ENCODE measurements at places on chromosomes 1 and 21.
A peak's percentile ranks its signal among the peaks of the same experiment; 100 is the strongest.

DNA sequence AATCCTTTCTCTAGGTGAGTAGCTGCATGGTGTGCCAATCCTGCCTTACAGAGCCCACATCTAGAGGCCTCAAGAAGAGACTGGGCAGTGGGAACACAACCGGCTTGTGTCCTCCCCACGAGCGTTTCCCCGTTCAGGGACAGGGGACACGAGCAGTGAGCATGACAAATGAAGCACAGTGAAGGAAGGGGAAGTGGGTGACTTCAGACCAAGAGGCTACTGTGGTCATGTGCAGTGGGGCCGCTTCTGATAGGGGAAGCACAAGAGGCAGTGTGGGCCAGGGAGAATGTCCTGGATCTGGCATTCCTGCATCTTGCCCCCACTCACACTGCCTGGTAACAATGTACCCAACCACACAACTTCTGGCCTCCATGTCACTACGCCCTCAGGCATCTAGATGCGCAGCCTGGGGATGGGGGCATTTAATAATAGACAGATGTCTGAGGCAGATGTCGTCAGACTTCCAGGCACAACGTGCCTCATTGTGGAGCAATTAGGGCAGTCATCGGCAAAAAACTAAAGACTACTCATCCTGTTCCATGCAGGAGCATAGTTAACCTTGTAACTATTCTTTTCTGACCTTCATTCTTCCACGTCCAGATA lies 155.6 kb upstream of the NBPF11 start:
- DNase-seq, result no peak

DNA sequence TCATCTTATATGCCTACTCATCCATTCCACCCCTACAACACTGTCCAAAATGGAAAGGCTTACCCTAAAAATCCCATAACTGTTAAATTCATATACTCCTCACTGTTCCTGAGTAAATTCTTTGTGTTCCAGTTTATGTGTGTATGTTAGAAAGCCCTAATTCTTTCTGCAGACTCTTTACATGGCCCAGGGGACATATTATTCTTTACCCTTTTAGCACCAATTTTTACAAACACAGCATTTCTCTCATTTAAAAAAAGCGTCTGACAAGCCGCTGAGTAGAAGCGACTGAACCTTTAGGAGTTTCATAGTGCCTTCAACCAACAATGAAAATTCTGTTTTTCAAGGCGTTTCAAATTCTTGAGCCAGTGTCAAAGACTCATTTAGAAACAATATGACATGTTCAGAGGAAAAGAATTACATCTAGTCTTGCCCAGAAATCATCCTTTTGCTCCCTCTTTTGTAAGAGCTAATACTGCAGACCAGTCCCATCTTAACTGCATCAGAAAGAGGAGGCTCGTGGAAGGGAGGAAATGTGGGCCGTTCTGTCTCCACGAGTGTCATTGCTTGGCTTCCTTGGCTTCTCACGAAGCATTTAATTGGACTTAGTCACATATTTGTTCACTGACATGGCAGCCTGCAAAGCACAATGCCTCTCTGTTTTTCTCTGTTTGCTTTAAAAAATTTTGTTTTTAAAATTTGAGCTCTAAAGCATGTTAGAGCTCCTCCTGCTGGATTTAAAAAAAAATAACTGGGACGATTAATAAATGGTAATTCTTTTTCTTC lies 21.3 kb upstream of the C1orf105 start:
- DNase-seq, result no peak

- no peak for DNase-seq
Observed at GRCh38 chr1:53080041-53080440, 18.0 kb downstream of the PODN start.

GRCh38 chr1:212161231-212161781 lies 123.9 kb upstream of the PPP2R5A start:
- DNase-seq, result no peak

DNA sequence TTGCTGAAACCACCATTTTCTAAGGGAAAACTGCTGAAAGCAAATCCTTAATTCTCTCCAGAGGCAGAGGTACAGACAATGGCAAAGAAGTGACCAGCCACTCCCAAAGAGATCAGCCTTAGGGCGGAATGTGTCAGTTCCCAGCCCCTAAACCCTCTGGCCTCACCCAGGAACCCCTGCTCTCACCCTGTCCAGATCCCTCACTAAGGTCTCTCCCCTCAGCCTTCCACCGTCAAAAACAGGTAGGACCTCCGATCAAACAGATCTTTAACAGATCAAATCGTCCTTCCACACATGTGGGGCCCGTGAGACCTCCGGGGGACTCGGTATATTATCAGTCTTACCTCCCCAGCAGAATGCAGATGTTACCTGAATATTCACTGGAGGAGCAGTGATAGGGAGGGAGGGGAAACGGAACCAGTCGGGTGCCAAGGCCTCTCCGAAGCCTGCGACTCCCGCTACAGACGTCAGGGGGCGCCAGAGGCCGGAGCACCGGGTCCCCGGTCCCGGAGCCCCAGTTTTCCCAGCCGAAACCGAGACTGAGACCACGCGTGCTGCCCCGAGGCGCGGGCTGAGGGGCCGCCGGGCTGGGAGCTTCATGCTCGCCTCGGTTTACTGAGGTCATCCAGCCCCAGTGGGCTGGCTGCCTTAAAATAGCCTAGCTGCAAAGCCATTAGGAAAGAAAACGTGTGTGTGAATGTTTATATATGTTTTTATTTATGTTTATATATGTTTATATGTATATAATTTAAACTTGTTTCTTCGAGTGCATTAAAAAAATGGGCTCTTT lies 23.6 kb downstream of the GPA33 start:
- peak; percentile 72 for DNase-seq

- DNase-seq, result no peak
Observed at GRCh38 chr1:45026446-45026845, 14.4 kb downstream of the UROD start.

DNA sequence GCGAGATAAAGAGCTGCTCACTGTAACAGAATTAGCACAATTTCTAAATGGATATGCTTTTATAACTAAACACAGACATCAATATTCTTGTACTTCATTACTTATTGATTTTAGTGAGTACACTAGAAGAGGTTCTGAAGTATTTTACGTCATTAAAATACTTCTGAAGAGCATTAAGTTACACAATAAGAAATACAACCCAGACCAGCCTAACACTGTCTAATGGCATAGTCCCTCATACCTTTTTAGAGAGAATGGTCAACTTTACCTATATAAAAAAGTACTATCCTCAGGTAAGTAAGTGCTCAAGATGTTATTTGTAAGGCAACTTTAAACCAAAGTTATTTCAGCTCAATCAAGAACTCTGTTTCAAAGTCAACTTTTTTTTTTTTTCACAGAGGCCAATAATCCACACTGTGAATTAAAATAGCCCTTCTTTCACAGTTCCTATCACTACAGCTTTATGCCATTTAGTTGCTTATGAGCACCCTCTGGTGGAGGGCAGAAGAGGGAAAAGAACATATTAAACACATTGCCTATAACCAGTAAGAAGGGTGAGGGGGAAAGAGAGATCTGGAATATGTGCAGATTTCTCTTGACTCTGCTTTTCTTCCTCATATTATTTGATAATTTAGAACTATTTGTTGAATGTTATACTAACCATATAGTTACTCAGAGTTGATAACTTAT lies 182.1 kb upstream of the DMRTA2 start:
- no peak for DNase-seq

GRCh38 chr1:51839094-51839493 lies 39.4 kb downstream of the NRDC start:
- DNase-seq, result no peak

GRCh38 chr1:241932845-241933244 lies 24.7 kb upstream of the BECN2 start:
- no peak for DNase-seq

- DNase-seq, result no peak
Observed at GRCh38 chr1:82722608-82723007, 921.9 kb downstream of the ADGRL2 start.

- no peak for DNase-seq
Observed at GRCh38 chr1:202131956-202132821, 9.5 kb downstream of the GPR37L1 start.

DNA sequence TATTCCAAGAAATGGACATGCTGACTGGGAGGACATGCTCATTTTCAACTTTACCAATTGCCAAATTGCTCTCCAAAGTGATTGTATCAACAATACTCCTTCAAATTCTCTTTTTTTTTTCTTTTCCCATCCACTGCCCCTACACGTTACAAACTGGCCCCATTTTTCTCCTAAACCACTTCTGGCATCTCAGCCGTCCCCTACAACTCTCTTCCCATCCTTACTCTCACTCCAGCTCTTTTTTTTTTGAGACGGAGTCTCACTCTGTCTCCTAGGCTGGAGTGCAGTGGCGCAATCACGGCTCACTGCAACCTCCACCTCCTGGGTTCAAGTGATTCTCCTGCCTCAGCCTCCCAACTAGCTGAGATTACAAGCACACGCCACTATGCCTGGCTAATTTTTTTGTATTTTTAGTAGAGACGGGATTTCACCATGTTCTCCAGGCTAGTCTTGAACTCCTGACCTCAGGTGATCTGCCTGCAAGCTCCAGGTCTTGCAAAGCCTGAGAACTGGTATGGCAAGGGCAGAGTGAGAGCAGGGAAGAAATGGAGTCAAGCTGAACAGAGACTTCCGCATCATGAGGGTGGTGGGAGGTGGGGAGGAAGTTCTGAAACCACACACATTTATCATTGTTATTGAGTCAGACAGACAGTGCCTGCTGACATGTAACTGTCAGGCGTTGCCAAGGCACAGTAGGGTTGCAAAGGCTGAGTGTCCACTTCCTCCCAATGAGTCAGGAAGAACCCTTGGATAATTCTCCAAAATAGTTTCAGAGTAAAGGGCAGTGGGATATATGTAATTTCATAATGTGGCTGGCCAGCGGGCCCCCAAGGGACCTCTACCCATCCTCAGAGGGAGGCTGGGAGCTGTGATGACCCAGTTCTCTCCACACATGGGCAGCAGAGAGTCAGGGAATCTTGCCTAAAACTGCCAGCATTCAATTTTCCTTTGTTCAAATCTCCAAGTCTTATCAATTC lies 17.4 kb downstream of the CELA3A start:
- no peak for DNase-seq

DNA sequence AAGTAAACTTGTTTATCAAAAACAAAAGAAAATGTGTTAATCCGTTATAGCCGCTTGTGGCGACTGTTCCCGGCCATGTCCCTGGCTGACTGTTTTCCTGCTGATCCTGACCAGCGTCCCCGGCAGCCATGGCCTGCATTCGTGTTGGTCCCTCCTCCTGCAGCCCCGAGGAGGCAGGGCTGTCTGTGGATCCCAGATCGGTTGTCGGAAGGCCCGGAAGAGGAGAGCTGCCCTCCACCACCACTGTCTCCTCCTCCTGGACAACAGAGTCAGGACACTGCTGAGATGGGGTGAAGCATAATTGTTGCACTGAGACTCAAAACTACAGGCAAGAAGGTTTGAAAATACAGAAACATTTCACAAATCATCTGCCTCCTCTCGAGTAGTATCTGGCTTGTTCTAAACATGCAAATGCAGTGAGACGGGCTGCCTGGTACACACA lies 3.6 kb upstream of the MXRA8 start:
- DNase-seq, result no peak

DNA sequence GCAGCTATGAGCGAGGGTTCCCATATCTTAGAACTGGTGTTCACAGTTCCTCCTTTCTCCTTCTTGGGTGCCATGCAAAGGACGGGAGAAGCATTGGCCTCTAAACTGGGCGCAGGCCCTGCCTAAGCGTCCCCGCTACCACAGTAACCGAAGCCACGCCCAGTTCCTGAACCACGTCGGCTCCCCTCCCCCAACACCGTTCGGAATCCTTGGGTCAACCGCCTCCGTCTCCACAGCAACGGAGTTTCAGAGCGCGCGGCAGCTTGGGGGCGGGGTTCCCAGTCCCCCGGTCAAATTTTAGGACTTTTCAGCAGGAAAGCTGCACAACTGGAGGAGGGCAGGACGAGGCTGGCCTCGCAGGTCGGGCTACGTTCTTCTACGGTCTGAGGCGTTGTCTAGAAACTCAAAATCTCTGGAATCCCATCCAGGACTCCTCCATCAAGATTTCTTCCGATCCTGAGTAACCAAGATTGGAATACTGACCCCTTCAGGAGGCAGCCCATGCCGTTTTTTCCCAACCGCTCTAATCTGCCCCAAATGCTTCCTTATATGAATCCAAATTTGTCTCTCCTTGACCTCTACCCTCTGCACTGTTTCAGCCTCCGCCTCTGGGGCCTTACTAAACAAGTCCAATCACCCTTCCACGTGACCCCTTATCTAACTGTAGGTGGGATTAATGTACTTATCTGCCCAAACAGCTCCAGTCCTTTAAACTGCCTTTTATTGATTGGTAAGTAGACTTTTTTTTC lies at the start of gene SPAG17:
Gene SPAG17 (minus strand): TSS at position 145 of the 749 bp plus-strand sequence. CDS start 71 bp downstream, at position 74.
- no peak for DNase-seq

- no peak for DNase-seq
Observed at GRCh38 chr1:12669529-12670068, 25.7 kb downstream of the AADACL4 start.

DNA sequence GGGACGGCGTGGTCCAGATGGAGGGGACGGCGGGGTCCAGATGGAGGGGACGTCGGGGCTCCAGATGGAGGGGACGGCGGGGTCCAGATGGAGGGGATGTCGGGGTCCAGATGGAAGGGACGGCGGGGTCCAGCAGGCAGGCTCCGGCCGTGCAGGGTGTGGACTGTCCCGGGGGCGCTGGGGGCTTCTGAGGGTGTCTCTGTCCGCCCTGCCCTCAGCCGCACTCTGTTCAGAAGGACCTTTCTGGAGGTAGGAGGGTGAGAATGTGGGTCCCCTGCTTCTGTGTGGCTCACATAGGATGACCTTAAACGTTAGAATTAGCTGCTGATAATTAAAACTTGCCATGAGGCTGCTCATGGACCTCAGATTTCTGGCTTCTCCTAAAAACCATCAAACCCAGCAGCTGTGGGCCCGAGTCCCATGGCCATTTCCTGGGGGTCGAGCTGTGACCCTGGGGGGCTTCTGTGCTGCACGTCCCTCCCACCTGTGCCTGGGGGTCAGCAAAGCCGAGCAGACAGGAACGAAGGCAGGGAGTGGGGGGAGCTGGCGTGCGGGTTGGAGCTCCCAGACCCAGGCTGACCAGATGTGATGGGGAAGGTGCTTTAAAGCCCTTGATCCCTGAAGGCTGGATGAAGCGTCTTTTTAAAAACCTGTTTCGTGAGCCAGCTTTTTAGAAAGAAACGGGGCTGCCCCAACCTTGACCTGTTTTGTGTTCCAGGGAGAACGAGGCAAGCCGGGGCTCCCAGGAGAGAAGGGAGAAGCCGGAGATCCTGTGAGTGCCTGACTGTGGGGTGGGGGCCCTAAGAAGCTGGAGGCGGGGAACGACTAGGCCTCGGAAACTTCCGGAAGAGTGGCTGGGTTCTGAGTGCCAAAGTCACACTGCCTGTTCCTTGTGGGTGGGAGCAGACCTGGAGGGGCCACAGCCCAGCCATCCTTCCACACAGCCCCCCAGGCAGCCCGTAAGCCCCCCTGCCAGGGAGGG lies 7.1 kb downstream of the COL6A1 start:
- DNase-seq, result no peak

GRCh38 chr21:8992731-8993174 lies 1528.6 kb upstream of the TPTE start:
- DNase-seq, result no peak

- no peak for DNase-seq
Observed at GRCh38 chr1:113887402-113888175, at the start of gene BCL2L15. Gene BCL2L15 (minus strand): TSS chr1:113887581. CDS start chr1:113887375, 206 bp downstream.

GRCh38 chr1:226891846-226892523 lies 21.6 kb downstream of the PSEN2 start:
- DNase-seq, result no peak

- DNase-seq, result no peak
Observed at GRCh38 chr1:79124756-79125155, 118.2 kb upstream of the ADGRL4 start.
